Psoas muscle (tissue), 8 donors: ENCODE measurements at places on chromosomes 4 and X. TPM values are rescaled to one million over a fixed set of nuclear protein-coding genes. Genes with fewer than 3 reads are reported as not detected.

DNA sequence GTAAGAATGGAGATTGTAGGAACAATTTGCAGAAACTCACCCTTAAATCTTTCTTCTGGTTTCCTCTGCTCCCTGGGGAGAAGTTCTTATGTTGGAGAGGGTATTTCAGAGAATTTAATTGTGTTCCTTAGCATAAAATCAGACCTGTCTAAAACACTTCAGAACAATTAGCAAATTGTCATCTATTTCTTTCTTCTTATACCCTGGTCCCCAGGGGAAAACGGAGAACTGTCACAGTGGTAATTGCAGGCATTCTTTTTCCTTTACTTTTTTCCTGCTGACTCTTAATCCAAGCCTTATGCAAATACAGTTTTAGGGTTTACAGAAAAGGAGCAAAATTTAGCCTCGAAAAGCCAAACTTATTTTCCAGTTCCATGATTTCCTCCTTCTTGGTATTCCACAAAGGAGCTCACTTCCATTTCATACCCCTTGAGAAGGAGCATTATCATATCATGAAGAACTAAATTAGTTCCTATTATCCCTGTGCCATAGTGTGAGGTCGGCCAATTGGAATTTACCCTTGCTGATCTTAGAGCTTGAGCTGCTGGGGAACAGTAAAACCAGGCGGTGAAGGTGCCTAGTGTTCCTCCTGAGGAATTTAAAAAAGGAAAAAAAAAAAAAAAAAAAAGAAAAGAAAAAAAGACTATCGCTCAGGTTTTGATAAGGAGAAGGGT, 173.8 kb downstream of the IL15 start:
- DNase-seq: no peak
- H3K27ac ChIP-seq: no peak overlapping the region
- H3K36me3 ChIP-seq: no peaks in the 10 kb centered on the region
- no peaks in the 10 kb centered on the region for H3K4me1 ChIP-seq
- no peaks in the 10 kb centered on the region for H3K27me3 ChIP-seq

GRCh38 chr4:140152013-140152703, 1.8 kb downstream of the MAML3 start:
- peak overlapping the region; percentile 80 for H3K4me3 ChIP-seq
- peak overlapping the region; percentile 97 for H3K27ac ChIP-seq
- peak; percentile 61 for DNase-seq
- peaks cover 13% of the 10 kb centered on the region for H3K4me1 ChIP-seq
- no peaks in the 10 kb centered on the region for H3K27me3 ChIP-seq
- no peaks in the 10 kb centered on the region for H3K36me3 ChIP-seq

DNA sequence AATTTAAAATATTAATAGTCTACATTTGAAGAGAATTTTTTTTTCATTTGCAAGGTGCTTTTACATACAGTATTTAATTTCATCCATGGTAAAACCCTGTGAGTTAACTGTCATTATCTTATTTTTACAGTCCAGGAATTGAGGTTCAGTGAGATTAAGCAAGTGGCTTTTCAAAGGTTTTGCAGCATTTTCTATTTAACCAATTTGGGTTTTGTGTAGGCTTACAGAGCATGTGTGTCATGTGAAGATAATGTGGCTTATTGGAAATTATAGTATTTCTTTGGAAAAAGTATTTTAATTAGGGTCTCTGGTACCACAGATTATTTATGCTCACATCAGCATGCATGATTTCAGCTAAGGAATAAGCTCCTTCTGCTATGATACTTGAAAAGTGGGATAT, 4.5 kb downstream of the XK start:
- no peak for DNase-seq
- no peak overlapping the region for H3K4me3 ChIP-seq
- H3K4me1 ChIP-seq: no peaks in the 10 kb centered on the region
- H3K36me3 ChIP-seq: no peaks in the 10 kb centered on the region

DNA sequence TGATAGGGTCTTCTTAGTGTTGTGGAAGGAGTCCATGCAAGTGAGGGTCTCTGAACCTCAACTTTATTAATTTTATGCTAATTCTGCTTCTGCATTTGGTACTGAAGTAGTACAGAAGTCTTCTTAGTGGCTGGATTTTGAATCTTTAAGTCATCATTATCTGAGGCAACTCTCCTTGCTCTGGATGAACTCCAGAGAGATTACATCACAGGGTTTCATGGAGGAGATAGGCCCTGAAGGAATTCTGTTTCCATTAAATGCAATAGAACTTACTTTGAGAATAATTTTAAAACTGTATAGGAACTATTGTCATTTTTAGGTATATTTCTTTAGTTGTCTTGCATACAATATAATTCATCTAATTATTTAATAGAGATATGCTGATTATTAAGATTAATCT, 451.2 kb downstream of the FAT4 start:
- H3K4me1 ChIP-seq: no peaks in the 10 kb centered on the region
- no peak overlapping the region for H3K27ac ChIP-seq
- DNase-seq: no peak
- peaks cover 2% of the 10 kb centered on the region for H3K27me3 ChIP-seq
- H3K4me3 ChIP-seq: no peak overlapping the region

GRCh38 chrX:134898440-134898839, 92.4 kb upstream of the SMIM10 start:
- no peaks in the 10 kb centered on the region for H3K4me1 ChIP-seq
- H3K27ac ChIP-seq: no peak overlapping the region
- H3K36me3 ChIP-seq: peaks cover 19% of the 10 kb centered on the region
- DNase-seq: no peak
- no peaks in the 10 kb centered on the region for H3K27me3 ChIP-seq
- no peak overlapping the region for H3K4me3 ChIP-seq

GRCh38 chrX:1803741-1804140, 188.9 kb downstream of the ASMT start:
- H3K4me1 ChIP-seq: no peaks in the 10 kb centered on the region
- H3K27me3 ChIP-seq: peaks cover under 1% of the 10 kb centered on the region
- no peak for DNase-seq

- H3K4me3 ChIP-seq: no peak overlapping the region
- no peaks in the 10 kb centered on the region for H3K27me3 ChIP-seq
- no peaks in the 10 kb centered on the region for H3K36me3 ChIP-seq
- no peak overlapping the region for H3K27ac ChIP-seq
- DNase-seq: no peak
Observed at GRCh38 chrX:22323541-22323940, 50.8 kb downstream of the CBLL2 start.

DNA sequence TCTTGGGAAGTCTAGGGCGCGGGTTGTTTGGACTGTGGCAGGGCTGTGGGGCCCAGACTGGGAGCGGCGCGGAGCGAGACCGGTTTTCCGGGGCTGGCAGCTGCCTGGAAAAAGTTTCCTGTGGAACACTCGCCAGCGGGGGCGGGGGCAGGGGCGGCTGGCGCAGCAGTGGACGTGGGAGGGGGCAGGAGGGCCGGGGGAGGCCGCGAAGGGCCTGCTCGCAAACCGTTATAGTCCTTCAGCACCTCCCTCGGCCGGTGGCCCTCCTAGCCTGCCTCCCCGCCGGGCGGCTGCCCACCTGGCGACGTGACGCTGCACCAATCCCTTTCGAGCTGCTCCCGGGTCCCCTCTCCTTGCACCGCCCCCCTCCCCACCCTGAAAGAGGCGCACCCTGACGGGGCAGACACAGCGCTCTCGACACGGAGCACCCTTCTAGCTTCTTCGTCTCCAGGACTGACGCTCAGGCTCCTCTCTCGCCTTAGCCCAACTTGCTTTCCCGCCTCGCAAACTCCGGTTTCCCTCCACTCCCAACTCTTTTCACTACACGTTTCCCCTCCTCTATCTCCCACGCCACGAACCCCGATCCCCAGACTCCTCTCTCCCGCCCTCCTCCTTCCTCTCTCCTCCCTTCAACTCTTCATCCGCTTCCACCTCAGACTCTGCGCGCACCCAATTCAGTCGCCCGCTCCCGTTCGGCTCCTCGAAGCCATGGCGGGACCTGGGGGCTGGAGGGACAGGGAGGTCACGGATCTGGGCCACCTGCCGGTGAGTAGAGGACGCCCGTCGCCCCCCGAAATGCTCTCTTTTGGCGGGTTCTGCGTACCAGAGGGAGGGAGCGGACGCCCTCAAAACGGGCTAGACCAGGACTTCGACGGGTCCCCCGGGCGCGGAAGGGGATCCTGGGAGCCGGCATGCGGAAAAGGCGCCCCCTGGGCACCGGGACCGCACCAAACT, at the start of gene NRK:
NRK (plus strand) TSS at position 402 of the 954 bp plus-strand sequence; CDS start at position 709, 307 bp downstream.
- no peaks in the 10 kb centered on the region for H3K36me3 ChIP-seq
- H3K27me3 ChIP-seq: no peaks in the 10 kb centered on the region
- no peak within 1 kb of the TSS for H3K27ac ChIP-seq

- no peaks in the 10 kb centered on the region for H3K4me1 ChIP-seq
- DNase-seq: no peak
- no peak overlapping the region for H3K27ac ChIP-seq
- H3K27me3 ChIP-seq: no peaks in the 10 kb centered on the region
- no peaks in the 10 kb centered on the region for H3K36me3 ChIP-seq
Observed at GRCh38 chr4:14196131-14196530, 568.6 kb upstream of the BOD1L1 start.

- H3K27ac ChIP-seq: no peak overlapping the region
- no peaks in the 10 kb centered on the region for H3K36me3 ChIP-seq
- no peaks in the 10 kb centered on the region for H3K27me3 ChIP-seq
- no peak overlapping the region for H3K4me3 ChIP-seq
- DNase-seq: no peak
- H3K4me1 ChIP-seq: no peaks in the 10 kb centered on the region
Observed at GRCh38 chr4:153929675-153930074, 140.8 kb upstream of the SFRP2 start.

GRCh38 chr4:140152751-140153418, 1.1 kb downstream of the MAML3 start:
- no peaks in the 10 kb centered on the region for H3K27me3 ChIP-seq
- H3K27ac ChIP-seq: peak overlapping the region; percentile 97
- no peaks in the 10 kb centered on the region for H3K36me3 ChIP-seq
- H3K4me3 ChIP-seq: peak overlapping the region; percentile 80
- peaks cover 13% of the 10 kb centered on the region for H3K4me1 ChIP-seq

DNA sequence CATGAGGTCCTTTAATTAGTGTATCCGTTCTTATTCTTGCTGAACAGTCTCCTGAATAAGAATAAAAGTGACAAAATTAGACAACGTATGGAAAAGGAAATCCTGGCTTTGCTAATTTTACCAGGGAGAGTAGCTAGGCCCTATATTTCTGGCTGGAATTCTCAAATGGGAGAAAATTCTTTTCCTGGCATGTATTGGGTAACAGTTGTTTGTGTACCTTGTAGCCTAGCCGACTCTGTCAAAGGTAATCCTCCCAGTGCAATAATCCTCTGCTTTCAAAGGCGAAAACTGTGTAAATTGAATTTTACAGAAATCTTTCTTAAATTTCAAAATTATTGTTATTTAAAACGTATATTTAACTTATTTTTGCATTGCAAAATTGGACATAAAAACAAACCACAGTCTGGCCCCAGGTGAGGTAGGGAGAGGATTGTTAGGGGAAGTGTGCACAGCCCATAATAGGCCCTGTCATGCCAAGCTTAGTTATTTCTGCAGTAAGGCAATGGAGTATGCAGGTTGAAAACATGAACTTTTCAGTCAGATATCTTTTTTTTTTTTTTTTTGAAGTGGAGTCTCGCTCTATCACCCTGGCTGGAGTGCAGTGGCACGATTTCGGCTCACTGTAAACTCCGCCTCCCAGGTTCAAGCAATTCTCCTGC, 18.9 kb upstream of the TENM3 start:
- H3K27ac ChIP-seq: no peak overlapping the region
- H3K27me3 ChIP-seq: no peaks in the 10 kb centered on the region
- H3K4me1 ChIP-seq: no peaks in the 10 kb centered on the region
- H3K36me3 ChIP-seq: no peaks in the 10 kb centered on the region

DNA sequence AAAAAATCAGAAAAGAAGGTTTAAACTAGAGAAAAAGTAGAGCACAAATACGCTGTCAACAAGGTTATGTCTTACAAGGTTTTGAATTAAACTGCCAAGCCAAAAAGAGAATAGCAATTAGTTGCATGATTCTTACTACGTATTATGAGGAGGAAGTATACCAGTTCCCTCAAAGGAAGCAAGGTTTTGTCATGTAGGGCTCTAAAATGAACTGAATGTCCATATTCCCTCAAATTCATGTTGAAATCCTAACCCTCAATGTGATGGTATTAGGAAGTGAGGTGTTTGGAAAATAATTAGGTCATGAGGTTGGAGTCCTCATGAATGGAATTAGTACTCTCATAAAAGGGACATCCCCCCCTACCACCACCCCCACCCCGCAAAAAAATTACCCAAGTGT, 201.0 kb downstream of the FBXW7 start:
- H3K4me3 ChIP-seq: no peak overlapping the region
- no peaks in the 10 kb centered on the region for H3K27me3 ChIP-seq
- peaks cover 84% of the 10 kb centered on the region for H3K36me3 ChIP-seq

DNA sequence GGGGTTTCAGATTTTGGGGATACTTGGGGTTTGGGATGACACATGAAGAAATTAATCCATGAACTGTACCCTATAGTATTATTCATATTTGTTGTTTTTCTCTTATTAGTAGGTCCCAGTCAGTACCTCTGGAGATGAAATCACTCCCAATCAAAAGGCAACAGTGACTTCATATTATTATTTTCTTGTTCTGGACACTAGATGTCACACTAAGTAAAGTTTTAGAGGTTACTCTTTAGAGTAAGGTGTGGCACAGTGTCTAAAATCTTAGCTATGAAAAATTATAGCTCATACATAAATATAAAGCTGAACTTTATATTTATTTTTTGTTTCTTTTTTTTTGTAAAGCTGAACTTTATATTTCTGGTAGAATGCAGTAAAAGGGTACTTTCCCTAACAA, 35.1 kb downstream of the FAM114A1 start:
- H3K36me3 ChIP-seq: peaks cover 40% of the 10 kb centered on the region
- DNase-seq: no peak
- no peak overlapping the region for H3K4me3 ChIP-seq
- no peak overlapping the region for H3K27ac ChIP-seq
- no peaks in the 10 kb centered on the region for H3K4me1 ChIP-seq
- H3K27me3 ChIP-seq: no peaks in the 10 kb centered on the region

DNA sequence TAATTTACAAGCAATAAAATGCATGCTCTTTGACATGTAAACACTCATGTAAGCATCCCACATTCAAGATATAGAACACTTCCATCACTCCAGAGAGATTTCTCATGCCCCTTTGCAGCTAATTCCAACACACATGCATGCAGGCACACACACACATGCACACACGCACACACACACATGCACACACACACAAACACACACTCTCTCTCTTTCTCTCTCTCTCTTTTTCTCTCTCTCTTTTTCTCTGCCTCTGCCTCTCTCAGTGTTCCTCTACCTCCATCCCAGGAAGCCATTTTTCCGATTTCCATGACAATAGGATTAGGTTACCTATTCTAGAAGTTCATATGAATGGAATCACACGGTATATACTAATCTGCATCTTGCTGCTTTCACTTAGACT, 11.9 kb upstream of the SOD3 start:
- no peaks in the 10 kb centered on the region for H3K27me3 ChIP-seq
- no peak overlapping the region for H3K27ac ChIP-seq
- no peaks in the 10 kb centered on the region for H3K36me3 ChIP-seq
- H3K4me1 ChIP-seq: peaks cover 6% of the 10 kb centered on the region
- no peak for DNase-seq

- no peaks in the 10 kb centered on the region for H3K4me1 ChIP-seq
- no peak for DNase-seq
Observed at GRCh38 chrX:118802857-118803256, 20.8 kb upstream of the ZCCHC12 start.

SPATA18 gene
- 1.2 TPM for total RNA-seq

ATP8A1 gene
- total RNA-seq: 18.9 TPM

PHKA1 gene
- total RNA-seq: 55.8 TPM

BTK gene
- total RNA-seq: 0.81 TPM

ARMCX2 gene
- 31.0 TPM for total RNA-seq

PCDH7 gene
- total RNA-seq: 0.64 TPM

POF1B gene
- 0.08 TPM for total RNA-seq

TMSB15C gene
- 0.11 TPM for total RNA-seq

KCTD8 gene
- 1.4 TPM for total RNA-seq
